Epithelial cell of prostate (primary cell): ENCODE measurements at places on chromosomes 2 and 18.
A peak's percentile ranks its signal among the peaks of the same experiment; 100 is the strongest.

DNA sequence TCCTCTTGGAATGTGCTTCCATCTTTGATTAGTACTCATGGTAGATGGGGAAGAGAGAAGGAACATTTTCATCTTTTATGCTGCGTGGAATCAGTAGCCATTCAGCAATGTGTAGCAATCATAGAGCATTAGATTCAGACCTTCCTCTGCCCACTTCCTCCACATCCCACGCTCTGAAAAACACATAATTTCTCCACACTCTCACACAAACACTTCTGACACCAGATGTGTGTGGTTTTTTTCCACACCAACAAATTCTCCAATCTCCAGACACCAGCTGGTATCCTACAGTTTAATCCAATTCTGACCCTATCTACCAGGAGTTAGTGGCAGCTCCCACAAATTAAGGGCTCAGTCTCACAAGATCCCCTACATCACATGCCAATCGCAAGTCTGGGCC, 103.3 kb downstream of the AOX1 start:
- DNase-seq, result no peak

- peak; percentile 37 for DNase-seq
These were observed 1000.4 kb upstream of the ACVR2A start for GRCh38 chr2:146844226-146844990.

DNA sequence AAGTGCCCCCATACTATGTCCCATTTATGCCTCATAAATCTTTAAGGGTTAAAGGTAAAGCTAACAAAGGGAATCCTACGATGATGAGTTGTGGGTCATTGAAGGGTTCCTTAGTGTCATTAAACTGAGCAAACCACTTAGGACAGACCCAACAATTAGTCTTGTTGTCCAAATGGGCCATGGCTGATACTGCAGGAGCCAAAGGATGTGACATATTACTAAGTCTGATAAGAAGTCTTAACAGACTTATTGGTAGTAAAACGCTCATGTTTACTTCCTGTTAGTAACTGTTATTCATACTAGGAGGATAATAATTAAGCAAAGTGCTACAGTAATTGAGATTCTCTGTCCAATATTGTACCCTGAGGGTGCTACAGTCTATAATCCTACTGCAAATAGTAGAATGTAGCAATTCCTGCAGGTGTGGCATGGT, 96.8 kb downstream of the PTPN4 start:
- DNase-seq, result no peak

DNA sequence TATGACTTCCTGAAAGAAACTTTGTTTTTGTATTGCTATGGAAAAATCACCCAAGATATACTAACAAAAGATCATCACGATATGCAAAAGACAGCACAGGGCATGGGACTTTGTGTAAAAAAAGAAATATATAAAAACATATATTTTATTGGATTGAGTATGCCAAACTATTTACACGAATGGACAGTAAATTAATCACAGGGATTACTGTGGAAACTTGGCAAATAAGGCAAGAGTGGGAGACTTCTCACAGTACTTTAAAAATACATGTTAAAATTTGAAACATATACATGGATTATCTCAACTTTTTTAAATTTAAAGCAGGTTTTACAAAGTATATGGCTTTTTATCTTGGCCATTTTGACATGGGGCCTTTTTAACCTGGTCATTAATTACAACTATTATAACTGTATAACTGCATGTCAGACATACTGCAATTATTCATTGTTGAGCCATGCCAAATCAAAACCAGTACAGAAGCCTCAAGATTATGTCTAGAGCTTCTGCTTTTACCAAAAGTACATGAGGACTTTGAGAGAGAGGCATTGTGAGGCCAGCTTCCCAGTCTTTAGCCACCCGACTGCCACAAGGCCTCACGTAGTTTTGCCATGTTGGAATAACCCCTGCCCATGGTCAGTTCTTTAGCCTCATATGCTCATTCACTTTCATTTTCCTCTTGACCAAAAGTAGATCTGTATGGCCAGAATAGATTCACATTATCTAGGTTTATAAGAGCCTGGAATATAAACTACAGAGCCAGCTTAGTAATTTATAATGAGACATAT, 419.8 kb downstream of the SETBP1 start:
- no peak for DNase-seq

GRCh38 chr2:19762959-19763605, 138.7 kb downstream of the TTC32 start:
- DNase-seq, result no peak

DNA sequence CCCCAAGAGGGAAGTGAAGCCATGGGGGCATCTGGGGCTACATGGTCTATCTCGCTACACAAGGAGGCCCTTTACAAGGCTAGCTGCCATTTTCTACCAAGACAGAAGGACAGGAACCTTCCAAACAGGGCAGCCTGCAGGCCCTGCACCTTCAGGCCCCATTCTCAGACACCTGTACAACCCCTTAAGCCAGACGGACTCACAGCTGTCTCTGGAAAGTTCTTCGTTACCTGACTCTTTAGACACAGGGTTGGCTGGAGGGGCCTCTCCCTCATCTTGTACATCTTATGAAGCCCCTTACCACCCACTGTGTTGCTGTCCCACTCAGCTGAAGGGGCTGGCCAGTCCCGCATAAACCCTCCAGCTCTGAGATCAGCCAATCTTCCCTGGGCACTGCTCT, 17.2 kb downstream of the TMEM127 start:
- no peak for DNase-seq

DNA sequence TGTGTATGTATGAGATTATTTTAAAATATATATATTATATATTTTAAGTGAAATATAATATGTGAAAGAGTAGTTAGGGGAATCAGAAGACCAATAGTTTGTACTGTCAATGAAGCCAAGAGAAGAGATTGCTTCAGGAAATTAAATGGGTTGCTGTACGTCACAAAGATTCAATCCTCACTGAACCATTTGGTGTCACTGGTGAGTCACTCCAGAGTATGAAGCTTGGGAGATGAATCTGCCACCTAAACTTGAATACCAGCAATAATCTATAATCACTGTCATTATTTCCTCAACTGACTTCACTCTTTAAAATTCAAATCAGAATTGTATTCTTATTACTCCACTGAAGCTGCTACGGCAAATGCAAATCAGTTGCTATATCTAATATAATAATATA, 41.9 kb upstream of the SCN9A start:
- no peak for DNase-seq
